ENCODE measurements at places on chromosomes 2 and 18.
A peak's percentile ranks its signal among the peaks of the same experiment; 100 is the strongest.

GRCh38 chr18:7592305-7593071 lies 25.4 kb downstream of the PTPRM start:
- DNase-seq, result no peak

DNA sequence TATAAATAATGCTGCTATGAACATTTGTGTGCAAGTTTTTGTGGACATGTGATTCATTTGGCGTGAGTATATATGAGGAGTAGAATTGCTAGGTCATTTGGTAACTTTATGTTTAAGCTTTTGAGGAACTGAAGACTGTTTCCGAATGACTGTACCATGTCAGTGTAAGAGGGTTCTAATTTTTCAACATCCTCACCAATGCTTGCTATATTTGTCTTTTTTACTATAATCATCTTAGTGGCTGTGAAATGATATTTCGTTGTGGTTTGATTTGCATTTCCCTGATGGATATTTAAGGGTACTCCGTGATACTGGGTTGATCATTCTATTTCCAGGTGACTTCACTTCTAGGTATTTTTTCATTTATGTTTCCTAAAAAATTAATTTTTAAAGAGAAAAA lies 241.1 kb downstream of the BCL2 start:
- no peak for DNase-seq

- DNase-seq, result no peak
Measured at GRCh38 chr2:136122661-136123060, 4.7 kb upstream of the CXCR4 start.

- peak; percentile 37 for DNase-seq
Measured at GRCh38 chr2:147515213-147515612, 329.6 kb upstream of the ACVR2A start.

DNA sequence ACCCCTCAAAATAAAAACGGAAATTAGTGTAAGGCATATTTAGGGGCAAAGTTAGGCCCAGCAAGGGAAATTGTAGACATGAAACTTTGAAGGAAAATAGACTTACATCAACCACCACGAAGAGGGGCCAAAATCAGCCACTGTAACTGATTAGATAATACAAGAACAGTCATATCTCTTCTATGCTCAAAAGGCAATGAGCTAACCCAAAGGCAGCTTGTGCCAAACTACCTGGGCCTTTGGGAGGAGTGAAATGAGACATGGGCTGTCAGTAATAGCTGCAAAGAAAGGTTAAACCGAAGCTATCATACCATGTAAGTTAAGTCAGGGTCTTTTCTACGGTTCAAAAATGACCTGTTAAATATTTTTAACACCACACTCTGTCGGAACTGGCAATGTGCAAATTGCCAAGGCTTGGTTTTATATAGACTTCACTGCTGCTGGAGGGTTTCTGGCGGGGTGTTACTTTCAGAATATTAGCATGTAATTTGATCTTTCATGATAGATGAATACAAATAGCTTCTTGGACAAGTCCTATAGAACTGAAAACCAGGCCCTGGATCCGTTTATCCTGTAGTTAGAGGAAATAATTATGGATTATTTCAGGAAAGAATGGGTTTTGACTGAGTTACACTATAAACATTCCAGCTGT lies 69.6 kb downstream of the ACVR1 start:
- no peak for DNase-seq

All from T47D (cell line).